ENCODE measurements at places on chromosomes 2 and 18. TPM values are rescaled to one million over a fixed set of nuclear protein-coding genes. Genes with fewer than 3 reads are reported as not detected.

The POTEJ gene
- total RNA-seq, result not detected

The RGPD4 gene
- total RNA-seq, result not detected

DNA sequence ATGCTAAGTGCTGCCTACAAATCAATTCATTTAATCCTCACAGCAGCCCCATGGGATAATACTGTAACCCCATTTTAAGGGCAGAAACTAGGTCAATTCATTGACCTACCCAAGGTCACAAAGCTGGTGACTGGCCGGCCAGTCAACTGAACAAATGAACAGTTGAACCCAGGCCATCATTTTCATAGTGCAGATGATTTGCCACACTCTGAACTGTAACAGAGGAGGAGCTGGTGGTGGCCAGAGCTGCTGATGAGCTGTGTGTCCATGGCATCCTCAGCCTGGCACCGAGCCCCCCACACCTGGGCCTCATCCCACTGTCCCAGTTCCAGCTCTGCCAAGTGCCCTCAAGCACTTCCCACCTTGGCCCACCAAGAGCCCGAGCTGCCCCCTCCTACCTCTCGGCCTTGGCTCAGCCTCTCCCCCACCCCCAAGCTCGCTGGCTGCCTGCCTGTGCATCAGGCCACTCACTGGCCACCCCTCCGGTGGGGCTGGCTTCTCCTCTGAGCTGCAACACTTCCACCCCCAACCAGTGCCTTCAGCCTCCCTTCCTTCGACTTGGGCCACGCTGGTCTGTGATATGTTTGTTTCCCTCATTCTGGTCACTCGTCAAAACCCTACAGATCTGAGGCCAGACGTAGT is 58.4 kb downstream of the ATOH8 start:
- DNase-seq, result no peak

The FZD7 gene
- total RNA-seq, result 7.2 TPM

DNA sequence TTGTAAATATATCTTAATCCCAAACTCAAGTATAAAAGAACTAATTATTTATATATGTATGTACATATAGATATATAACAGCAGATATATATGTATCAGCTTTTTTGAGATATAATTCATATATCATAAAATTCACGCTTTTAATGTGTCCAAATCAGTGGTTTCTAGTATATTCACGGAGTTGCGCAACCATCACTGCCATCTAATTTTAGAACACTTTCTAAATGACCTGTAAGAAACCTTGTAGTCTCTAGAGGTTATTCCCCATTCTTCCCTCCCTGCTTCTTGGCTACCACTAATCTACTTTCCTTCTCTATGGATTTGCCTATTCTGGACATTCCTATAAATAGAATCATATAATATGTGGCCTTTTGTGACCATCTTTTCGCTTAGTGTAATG is 163.5 kb upstream of the TCF4 start:
- DNase-seq, result no peak

The SP5 gene
- total RNA-seq, result 14.1 TPM

- DNase-seq, result no peak
These were observed 320.1 kb upstream of the KYNU start for GRCh38 chr2:142557391-142557790.

The DSG4 gene
- not detected for total RNA-seq

GRCh38 chr2:69966496-69966895 is 5.1 kb upstream of the ASPRV1 start:
- DNase-seq, result no peak

DNA sequence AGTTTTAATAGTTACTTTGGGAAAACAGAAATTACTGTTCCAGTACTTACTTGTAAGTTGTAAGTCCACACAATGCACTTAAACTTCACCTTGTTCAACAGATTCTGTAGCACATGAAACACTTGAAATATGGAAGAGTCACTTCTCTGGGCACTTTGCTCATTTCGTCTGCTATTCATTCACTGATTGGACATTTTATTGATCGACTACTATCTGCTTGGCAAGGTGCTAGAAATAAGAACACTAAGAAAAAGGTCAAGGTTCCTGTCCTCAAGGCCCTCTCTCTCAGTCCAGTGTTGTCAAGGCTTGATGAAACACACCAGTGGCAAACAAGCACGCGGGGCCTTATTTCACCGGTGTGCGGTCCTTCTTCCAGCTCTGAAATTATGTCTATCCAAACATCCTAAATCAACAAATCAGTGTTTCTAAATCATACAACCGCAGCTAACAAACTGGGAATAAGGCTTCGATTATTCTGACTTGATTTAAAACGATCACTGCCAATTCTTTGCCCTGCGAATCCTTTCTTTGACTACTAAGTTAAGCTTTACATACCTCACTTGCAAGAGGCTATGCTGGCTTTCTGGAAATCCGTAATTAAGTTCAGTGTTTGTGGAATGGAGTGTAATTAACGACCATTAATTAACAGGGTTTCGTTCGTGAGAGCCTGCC is 780 bp upstream of the ITGAV start:
- no peak for DNase-seq

The ALPG gene
- total RNA-seq, result not detected
